Glutamatergic neuron (in vitro differentiated cells): ENCODE measurements at places on chromosomes 4 and X. TPM values are rescaled to one million over a fixed set of nuclear protein-coding genes. Genes with fewer than 3 reads are reported as not detected.

CT45A8 gene
- total RNA-seq, result not detected

DMP1 gene
- total RNA-seq, result 3.0 TPM

KLHL34 gene
- 0.15 TPM for total RNA-seq

HPSE gene
- total RNA-seq, result 1.8 TPM

- DNase-seq, result peak; percentile 63
These were observed 305 bp upstream of the MAB21L2 start for GRCh38 chr4:150581641-150582051.

DNA sequence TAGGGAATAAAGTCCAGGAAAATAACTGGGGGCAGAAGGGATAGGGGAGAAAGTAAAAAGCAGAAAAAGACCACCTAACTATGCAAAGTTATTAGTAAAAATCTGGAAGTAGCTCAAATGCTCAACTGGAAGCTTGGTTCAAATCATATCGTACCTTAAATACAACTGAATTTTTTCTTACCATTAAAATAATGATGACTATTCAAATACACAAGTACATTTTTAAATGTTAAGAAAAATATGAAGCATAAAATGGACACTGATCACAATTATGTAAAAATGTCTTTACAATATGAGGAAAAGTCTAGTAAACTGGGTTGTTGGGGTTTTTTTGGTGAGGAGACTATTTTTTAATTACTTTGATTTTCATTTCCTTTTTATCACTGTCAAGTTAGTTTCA, 3.1 kb downstream of the BRWD3 start:
- no peak for DNase-seq

DNA sequence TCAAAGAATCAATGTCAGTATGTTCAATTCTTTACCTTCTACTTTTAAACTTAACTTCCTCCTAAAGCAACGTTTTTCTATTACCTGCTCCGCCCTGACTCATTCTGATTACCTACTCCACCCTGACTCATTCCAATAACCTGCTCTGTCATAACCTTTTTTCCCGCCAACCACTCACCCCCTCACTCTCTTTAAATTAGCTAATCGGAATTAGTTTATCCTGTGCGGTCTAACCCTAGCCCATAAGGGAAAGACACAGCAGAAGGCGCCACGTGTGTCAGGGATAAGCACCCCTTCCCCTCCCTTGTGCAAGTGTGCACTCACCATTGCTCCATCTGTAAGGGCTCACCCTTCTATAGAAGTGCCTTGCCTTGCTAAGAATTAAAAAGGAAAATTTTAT, 64.4 kb downstream of the EIF4E start:
- DNase-seq, result no peak

GRCh38 chr4:165402375-165402774, 23.6 kb downstream of the CPE start:
- no peak for DNase-seq

DNA sequence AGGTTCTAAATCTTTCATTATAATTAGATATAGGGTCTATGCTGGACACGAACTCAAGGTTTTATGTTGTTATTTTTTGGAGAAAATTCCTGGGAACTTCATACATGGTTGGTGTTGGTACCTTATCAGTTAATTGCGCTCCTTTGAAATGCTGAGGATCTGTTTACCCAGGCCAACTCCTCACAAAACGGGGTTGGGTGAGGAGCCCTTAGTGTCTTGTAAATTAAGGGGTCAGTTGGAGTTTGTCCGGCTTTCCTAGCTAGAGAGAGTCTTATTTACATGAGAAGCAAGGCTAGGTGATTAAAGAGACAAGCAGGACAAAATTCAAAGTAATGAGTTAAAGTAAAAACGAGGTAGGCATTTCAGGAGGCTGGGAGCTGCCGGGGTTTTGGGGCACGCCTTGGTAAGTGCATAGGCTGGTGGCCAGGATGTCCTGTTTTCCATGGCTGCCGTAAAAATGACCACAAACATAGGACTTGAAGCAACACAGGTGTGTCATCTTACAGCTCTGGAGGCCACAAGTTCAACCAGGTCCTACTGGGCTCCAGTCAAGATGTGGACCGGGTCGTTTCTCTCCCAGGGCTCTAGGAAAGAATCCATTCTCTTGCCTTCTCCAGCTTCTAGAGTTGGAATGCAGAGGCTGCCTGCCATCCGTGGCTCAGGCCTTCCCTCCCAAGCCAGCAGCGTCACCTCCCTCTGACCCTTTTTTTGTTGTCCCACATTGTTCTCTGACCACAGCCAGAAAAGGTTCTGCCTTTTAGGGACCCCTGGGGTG, 19.8 kb downstream of the PSAPL1 start:
- no peak for DNase-seq

- DNase-seq, result no peak
These were observed at the start of gene SLC6A14 for GRCh38 chrX:116436358-116436816. Gene SLC6A14, plus strand, starts transcription at chrX:116436606. Its CDS starts 104 bp downstream, at chrX:116436710.

GRCh38 chrX:2707334-2707760, 16.3 kb downstream of the CD99 start:
- peak; percentile 29 for DNase-seq
